ENCODE measurements at places on chromosomes 6 and 20.

- peak overlapping the region; percentile 72 for H3K4me3 ChIP-seq
- DNase-seq, result no peak
- peak overlapping the region; percentile 95 for H3K27ac ChIP-seq
- H3K36me3 ChIP-seq, result no peaks in the 10 kb centered on the region
- H3K27me3 ChIP-seq, result no peaks in the 10 kb centered on the region
- H3K4me1 ChIP-seq, result peaks cover 94% of the 10 kb centered on the region
Observed at GRCh38 chr6:24920136-24920535, 15.6 kb downstream of the RIPOR2 start.

DNA sequence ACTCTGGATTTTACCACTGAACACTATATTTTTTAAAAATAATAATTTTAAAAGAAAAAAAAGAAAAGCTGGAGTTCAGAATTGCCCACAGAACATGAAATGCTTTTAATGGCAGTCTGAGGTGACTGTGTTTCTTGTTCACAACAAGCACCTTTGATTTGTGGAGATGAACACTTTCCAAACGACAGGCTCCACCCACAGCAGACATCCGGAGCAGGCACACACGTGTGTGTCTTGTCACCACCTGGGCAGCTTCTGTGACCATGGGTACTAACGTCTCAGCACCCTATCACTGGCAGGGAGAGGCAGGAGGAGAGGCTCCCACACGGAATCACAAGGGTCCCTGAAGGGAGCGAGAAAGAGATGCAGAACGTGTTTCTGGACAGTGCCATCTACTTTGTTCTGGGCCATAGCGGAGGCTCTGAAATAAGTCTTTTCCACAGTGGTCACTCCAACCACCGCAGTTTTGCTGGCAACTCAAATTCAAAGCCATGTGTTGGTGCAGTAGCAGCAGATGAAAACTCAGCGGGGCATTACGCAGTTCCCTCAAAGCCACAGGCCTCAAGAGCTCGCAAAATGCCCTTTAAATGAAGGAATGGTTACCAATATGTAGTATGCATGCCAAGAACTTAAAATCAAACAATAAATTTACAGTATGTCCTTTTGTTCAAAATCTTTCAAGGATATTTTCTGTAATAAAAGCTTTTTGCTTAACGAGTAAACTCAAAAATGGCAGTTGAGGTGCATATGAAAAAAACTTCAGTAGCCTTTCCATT is 242.2 kb downstream of the FOXC1 start:
- no peak overlapping the region for H3K27ac ChIP-seq
- H3K36me3 ChIP-seq, result no peaks in the 10 kb centered on the region
- H3K27me3 ChIP-seq, result no peaks in the 10 kb centered on the region
- no peak overlapping the region for H3K4me3 ChIP-seq

GRCh38 chr20:57316795-57317201 is 12.8 kb upstream of the SPO11 start:
- H3K4me3 ChIP-seq, result no peak overlapping the region
- H3K36me3 ChIP-seq, result no peaks in the 10 kb centered on the region
- H3K27me3 ChIP-seq, result peaks cover 11% of the 10 kb centered on the region
- H3K4me1 ChIP-seq, result no peaks in the 10 kb centered on the region
- DNase-seq, result no peak
- no peak overlapping the region for H3K27ac ChIP-seq

- H3K4me1 ChIP-seq, result peaks cover 21% of the 10 kb centered on the region
- H3K27me3 ChIP-seq, result no peaks in the 10 kb centered on the region
- no peak overlapping the region for H3K27ac ChIP-seq
- DNase-seq, result peak; percentile 67
Observed at GRCh38 chr6:142551274-142551811, 249.5 kb downstream of the ADGRG6 start.

DNA sequence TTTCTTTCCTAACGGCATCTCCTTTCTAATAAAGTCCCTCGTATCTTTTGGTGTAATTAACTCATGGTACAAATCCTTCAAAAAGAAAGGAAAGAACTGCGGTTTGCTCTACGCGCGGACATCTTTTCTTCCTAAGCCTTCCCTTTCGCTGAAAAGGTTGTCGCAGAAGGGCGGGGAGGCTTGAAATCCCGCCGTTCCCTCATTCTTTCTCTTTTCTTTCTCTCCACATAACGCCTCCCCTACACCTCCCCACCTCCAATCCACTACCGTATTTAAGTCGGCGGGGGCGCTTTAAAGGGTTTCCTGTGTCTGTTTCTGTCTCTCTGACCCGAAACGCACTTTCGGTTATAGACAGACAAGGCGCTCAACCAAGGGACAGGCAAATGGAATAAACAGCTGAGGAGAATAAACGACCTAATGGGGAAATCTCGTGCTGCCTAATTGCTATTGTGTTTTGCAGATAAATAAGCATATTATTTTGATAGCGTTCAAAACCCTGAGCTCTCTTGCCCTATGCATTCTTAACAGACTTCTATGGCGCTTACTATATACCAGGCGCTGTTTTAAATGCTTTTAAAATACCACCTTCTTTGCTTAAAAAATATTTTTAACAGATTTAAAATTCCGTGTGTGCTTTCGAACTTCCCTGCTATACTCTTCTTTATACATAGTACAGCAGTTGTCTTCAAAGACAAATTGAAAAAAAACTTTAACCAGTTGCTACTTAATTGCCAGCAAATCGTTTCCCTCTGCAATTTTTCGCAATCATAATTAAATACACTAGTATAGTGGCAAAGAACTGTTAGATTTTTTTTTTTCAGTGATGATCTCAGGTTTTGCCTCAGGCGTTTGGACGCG is 2.5 kb upstream of the HEY2 start:
- H3K4me3 ChIP-seq, result peak overlapping the region; percentile 85
- no peaks in the 10 kb centered on the region for H3K36me3 ChIP-seq
- H3K27me3 ChIP-seq, result peaks cover 68% of the 10 kb centered on the region
- H3K4me1 ChIP-seq, result peaks cover 41% of the 10 kb centered on the region

GRCh38 chr20:2330090-2330695 is 34.4 kb downstream of the TGM3 start:
- no peaks in the 10 kb centered on the region for H3K4me1 ChIP-seq
- H3K27ac ChIP-seq, result no peak overlapping the region
- H3K4me3 ChIP-seq, result no peak overlapping the region

- no peak overlapping the region for H3K27ac ChIP-seq
- H3K27me3 ChIP-seq, result peaks cover 4% of the 10 kb centered on the region
- no peaks in the 10 kb centered on the region for H3K4me1 ChIP-seq
- no peak overlapping the region for H3K4me3 ChIP-seq
- H3K36me3 ChIP-seq, result no peaks in the 10 kb centered on the region
Observed at GRCh38 chr6:107561306-107561705, 71.4 kb downstream of the SOBP start.

- H3K36me3 ChIP-seq, result no peaks in the 10 kb centered on the region
- no peak overlapping the region for H3K27ac ChIP-seq
- H3K4me3 ChIP-seq, result no peak overlapping the region
- peaks cover 2% of the 10 kb centered on the region for H3K27me3 ChIP-seq
- no peak for DNase-seq
Observed at GRCh38 chr6:163165155-163165910, 249.2 kb upstream of the QKI start.

GRCh38 chr6:122374307-122374706 is 25.1 kb upstream of the HSF2 start:
- H3K27me3 ChIP-seq, result peaks cover 14% of the 10 kb centered on the region
- no peak for DNase-seq
- H3K4me3 ChIP-seq, result no peak overlapping the region
- H3K4me1 ChIP-seq, result peaks cover 5% of the 10 kb centered on the region

DNA sequence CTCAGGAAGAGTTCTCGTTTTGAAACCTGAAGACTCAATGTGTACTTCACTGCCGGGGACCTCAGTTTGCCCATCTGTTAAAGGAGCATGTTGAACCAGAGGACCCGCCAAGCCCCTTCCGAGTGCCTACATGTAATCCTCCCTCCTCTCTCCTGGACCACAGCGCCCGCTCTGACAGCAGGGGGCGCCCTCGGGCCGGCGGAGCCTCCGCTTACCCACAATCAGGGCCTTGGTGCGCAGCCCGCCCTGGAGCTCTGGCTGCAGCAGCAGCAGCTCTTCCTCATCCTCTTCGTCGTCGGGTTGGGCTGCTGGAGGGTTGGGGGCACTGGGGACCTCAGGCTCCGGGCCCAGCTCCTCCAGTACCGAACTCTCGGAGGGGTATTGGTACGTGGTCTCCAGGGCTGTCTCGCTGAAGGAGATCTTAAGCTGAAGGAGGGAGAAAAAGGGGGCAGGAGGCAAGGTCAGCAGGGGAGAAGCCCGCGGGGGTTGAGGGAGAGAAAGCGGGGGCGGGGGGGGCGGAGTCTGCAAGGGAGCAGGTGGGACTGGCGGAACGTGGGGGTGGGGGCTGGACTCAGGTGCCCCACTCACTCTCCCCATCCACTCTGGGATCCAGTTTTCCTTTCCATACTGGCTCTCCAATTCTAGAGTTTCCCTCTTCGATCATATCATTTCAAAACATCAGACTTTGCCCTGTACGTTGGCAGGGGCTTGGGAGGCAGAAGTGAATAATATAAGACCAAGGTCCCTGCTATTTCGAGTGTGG is 6.3 kb upstream of the DHX16 start:
- peak; percentile 95 for DNase-seq
- H3K4me1 ChIP-seq, result peaks cover 39% of the 10 kb centered on the region
- H3K27me3 ChIP-seq, result no peaks in the 10 kb centered on the region
- H3K27ac ChIP-seq, result peak overlapping the region; percentile 98

DNA sequence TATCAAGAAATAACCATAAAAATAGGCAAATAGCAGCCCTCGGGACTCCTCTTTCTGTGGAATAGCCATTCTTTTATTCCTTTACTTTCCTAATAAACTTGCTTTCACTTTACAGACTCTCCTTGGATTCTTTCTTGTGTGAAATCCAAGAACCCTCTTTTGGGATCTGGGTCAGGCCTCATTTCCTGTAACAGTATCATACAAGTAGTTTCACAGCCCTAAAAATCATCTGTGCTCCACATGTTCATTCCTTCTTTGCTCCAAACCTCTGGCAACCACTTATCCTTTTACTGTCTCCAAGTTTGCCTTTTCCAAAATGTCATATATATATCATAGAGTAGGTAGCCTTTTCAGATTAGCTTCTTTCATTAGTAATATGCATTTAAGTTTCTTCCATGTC is 13.5 kb upstream of the NT5E start:
- no peak overlapping the region for H3K27ac ChIP-seq
- DNase-seq, result no peak
- no peak overlapping the region for H3K4me3 ChIP-seq
- no peaks in the 10 kb centered on the region for H3K36me3 ChIP-seq
- no peaks in the 10 kb centered on the region for H3K4me1 ChIP-seq

GRCh38 chr6:18016698-18017097 is 29.3 kb upstream of the KIF13A start:
- H3K4me1 ChIP-seq, result no peaks in the 10 kb centered on the region
- peaks cover 5% of the 10 kb centered on the region for H3K27me3 ChIP-seq
- DNase-seq, result no peak
- no peak overlapping the region for H3K27ac ChIP-seq
- no peaks in the 10 kb centered on the region for H3K36me3 ChIP-seq

DNA sequence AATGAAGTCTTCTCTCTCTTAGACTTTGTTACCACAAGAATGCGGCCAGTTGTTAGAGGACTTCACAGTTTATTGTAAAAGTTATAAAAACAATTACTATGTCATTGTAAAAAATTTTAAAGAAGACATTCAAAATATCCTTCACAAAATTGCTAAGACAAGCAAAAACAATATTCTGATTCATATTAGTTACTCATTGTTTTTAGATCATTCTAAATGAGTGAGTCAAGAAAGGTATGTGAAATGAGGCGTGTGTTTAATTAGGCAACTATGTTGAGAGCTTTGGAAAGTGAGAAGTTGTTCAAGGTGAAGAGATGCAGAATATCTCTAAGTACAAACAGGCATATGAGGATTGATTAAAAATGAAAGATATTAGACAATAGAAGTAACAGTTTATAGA is 875.3 kb downstream of the EYS start:
- DNase-seq, result no peak
- no peaks in the 10 kb centered on the region for H3K27me3 ChIP-seq
- no peak overlapping the region for H3K4me3 ChIP-seq
- no peaks in the 10 kb centered on the region for H3K4me1 ChIP-seq

- H3K27ac ChIP-seq, result no peak overlapping the region
- H3K36me3 ChIP-seq, result no peaks in the 10 kb centered on the region
- no peaks in the 10 kb centered on the region for H3K4me1 ChIP-seq
- H3K27me3 ChIP-seq, result peaks cover 10% of the 10 kb centered on the region
- DNase-seq, result no peak
- H3K4me3 ChIP-seq, result no peak overlapping the region
Observed at GRCh38 chr20:57529810-57530209, 4.9 kb upstream of the CTCFL start.

DNA sequence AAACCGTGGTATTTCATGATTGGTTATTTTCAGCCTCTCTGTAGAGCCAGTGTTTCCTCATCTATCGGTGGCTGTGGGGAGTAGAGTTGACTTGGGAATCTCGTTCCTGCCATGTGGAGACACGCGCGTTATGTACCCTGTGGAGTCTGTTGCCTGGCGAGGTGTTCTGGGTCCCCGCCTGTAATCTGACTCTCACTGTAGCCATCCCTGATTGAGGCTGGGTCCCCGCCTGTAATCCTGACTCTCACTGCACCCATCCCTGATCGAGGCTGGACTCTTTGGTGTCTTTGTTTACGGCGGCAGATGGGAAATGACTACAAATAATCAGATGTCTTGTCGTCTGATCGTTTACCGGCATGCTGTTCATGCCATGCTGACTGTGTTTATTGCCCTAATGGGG is 153.9 kb downstream of the DTNBP1 start:
- H3K4me3 ChIP-seq, result no peak overlapping the region
- DNase-seq, result no peak
- H3K4me1 ChIP-seq, result peaks cover 6% of the 10 kb centered on the region
- H3K27ac ChIP-seq, result no peak overlapping the region

- no peak overlapping the region for H3K27ac ChIP-seq
- no peak for DNase-seq
- H3K4me3 ChIP-seq, result no peak overlapping the region
- no peaks in the 10 kb centered on the region for H3K4me1 ChIP-seq
- H3K36me3 ChIP-seq, result no peaks in the 10 kb centered on the region
Observed at GRCh38 chr6:101730954-101731353, 337.4 kb downstream of the GRIK2 start.

- DNase-seq, result no peak
- H3K4me3 ChIP-seq, result no peak overlapping the region
- H3K27ac ChIP-seq, result no peak overlapping the region
- H3K27me3 ChIP-seq, result no peaks in the 10 kb centered on the region
- peaks cover 5% of the 10 kb centered on the region for H3K36me3 ChIP-seq
Observed at GRCh38 chr6:128206610-128207426, 306.0 kb upstream of the THEMIS start.
